Muscle of leg (tissue), 16 donors: ENCODE measurements at places on chromosomes 4 and X. TPM values are rescaled to one million over a fixed set of nuclear protein-coding genes. Genes with fewer than 3 reads are reported as not detected.

GRCh38 chr4:7549866-7550265 lies 115.1 kb upstream of the PSAPL1 start:
- no peak for DNase-seq

DNA sequence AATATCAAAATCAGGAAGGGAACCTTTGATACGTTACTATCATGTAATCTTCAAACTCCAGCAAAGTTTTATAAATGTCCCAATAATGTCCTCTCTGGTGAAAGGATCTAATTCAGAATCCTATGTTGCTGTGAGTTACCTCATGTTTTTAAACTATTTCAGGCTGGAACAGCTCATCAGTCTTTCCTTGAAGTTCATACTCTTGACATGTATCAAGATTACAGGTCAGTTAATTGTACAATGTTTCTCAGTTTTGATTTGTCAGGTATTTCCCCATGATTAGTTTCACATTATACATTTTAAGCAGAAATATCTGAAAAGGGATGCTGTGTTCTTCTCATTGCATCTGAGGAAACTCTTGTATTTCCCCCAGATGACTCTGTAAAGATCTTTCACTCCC lies 136.5 kb upstream of the HS3ST1 start:
- DNase-seq = no peak

GRCh38 chr4:29309050-29309449 lies 1411.1 kb upstream of the PCDH7 start:
- no peak for DNase-seq

GRCh38 chr4:87012265-87012953 lies 77.6 kb downstream of the AFF1 start:
- DNase-seq = no peak

DNA sequence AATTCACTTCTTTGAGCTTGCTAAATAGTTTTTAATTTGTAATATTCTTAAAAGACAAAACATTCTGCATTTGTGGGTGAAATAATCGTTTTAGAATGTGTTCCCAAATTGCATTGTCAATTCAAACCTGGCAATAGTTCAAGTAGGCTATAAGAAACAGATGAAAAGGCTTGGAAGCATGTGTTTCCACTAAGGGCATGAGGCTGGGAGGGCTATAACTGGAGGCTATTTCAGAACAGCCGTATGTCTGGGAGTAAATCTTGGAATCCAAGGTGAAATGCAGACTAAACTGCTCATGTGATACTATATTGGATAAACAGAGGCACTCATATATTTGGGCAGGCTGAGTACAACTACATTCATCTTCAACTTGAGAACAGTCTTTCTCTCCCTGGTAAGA lies 117.4 kb upstream of the GRPR start:
- peak; percentile 22 for DNase-seq

The FAM47A gene
- polyA plus RNA-seq = not detected
